ENCODE measurements at places on chromosomes 2 and 18.

DNA sequence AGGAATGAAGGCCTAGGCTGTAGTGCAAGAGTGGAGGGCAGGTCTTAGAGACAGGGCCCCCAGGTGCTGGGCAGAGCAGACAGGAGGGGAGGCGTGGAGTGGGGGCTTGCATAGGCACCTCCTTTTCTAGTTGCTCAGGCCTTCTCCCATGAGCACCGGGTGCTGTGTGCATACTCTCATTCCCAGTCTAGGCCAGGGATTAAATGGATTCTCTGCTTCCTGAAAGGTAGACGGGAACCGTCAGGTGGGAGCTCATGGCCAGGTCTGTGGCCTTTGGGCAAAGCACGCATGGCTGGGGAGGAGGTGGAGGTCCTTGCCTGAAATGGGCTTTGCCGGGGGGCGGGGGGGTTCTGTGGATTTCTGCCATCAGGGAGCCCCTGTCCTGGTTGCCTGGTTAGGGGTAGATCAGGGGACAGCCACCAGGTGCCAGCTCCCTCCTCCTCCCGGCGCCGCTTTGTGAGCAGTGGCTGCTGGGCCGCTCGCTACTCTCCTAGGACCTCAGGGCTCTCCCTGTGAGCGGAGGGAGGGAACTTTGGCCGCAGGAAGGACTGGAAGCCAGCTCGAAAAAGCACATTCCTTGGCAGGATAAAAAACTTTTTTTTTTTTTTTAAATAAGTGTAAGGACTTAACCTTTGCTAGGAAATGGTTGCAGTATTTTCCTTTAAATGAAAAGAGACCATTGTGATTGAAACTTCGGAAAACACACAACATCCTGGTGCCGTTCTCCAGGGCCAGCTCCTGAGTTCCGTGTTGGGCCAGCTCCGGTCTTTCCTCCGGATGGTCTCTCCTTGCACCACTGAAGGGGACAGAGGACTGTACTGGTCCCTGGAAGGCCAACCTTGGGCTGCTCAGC lies 82.8 kb upstream of the HAAO start:
- DNase-seq = no peak

DNA sequence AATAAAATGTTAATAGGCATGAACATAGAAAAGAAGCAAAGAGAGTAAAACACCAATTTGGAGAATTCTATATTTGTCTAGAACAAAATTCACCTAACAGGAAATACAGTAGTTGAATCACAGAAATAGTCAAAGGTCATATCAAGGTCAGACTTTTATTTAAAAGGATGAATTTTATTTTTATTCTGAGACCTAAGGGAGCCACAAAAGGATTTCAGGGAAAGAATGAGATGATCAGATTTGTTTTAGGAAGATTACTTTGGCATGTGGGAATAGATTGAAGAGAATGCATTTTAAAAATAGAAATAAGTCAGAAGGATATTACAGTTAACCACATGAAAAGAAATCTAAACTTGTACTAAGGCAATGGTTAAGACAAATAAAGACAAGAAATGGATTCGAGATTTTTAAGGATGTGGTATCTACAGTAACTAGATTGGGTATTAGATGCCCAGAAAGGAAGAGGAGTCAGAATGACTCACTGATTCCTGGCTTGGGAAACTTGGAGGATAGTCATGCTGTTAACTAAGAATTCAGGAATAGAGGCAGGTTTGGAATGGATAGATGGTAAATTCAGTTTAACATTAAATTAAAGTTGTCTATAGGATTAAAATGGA lies 56.0 kb downstream of the METTL4 start:
- DNase-seq = no peak

DNA sequence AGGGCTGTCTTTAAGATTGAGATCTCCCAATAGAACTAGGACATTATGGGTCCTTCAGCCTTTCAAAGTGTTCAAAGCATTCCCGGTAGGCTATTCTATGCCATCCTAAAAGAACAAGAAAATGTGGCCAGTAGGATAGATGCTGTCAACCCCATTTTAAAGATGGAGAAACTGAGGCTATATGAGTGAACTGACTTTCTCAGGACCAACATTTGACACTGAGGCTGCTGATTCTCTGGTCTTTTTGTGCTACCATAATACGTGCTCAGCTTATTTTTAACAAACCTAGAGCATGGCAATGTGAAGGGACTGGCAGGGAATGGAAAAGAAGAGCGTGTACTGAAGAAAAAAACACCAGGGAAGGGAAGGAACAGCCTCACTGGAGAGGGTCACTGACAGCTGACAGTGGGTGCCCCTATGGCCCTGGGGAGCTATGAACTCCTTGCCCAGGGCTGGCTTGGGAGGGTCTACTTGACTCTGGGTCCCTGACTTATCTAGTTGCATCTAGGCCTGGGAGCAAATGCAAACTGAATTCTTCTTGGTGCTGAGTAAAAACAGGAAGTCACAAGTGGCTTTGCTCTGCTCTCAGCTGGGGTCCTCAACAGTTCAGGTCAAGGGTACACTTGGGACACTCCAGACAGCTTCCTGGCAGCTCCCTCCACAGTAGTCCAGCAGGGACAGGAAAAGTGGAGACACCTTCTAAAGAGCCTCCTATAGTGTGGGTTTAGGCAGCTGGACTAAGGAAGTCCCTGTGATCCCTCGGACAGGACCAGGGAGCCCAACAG lies 2.3 kb downstream of the CYRIA start:
- no peak for DNase-seq

GRCh38 chr18:58148954-58149471 lies 105.0 kb downstream of the NEDD4L start:
- no peak for DNase-seq
